ENCODE measurements at places on chromosomes 5 and 9.
A peak's percentile ranks its signal among the peaks of the same experiment; 100 is the strongest.

DNA sequence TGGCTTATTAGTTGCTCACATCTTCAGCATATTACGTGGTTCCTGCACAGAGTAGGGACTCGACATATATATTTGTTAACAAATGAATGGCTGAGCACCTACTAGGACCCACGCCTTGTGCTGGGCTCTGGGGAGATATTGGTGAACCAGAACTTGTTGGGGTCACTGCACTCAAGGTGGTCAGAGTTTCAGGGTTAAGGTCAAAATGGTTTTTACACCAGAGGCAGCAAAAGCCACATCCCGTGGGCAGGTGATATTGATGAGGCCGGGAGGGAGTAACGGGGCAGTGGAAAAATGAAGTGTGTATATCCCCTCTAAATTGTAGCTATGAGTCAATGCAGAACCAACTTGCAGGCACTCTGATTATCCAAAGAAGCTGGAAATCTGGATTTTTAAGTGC lies 136.5 kb upstream of the KLF4 start:
- DNase-seq, result no peak

- no peak for DNase-seq
Measured at GRCh38 chr9:38185647-38186403, 116.8 kb upstream of the SHB start.

GRCh38 chr9:95870906-95871305 lies 4.6 kb upstream of the ERCC6L2 start:
- DNase-seq, result no peak

DNA sequence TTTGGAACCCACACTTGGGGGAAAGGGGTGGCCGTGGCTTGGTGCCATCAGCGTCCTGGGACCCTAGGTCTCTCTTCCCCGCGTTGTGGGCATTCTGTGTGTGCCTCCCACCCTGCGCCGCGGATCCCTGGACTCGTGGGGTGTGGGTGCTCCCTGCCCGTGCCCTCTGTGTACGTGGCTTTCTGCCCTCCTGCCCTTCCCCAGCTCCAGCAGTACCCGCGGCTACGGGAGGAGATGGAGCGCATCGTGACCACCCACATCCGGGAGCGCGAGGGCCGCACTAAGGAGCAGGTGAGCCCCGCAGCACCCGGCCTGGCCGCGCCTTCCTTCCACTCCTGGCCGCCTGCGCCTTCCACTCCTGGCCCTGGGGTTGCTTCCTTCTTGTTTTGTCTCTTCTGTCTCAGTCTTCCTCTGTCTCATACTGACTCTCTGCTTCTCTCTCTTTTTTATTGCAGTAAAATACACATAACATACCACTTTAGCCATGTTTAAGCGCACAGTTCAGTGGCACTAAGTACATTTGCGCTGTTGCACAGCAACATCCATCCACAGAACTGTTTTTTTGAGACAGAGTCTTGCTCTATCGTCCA lies 30.7 kb downstream of the DNM1 start:
- DNase-seq, result no peak

- DNase-seq, result no peak
Measured at GRCh38 chr5:14138608-14139540, 4.3 kb upstream of the TRIO start.

DNA sequence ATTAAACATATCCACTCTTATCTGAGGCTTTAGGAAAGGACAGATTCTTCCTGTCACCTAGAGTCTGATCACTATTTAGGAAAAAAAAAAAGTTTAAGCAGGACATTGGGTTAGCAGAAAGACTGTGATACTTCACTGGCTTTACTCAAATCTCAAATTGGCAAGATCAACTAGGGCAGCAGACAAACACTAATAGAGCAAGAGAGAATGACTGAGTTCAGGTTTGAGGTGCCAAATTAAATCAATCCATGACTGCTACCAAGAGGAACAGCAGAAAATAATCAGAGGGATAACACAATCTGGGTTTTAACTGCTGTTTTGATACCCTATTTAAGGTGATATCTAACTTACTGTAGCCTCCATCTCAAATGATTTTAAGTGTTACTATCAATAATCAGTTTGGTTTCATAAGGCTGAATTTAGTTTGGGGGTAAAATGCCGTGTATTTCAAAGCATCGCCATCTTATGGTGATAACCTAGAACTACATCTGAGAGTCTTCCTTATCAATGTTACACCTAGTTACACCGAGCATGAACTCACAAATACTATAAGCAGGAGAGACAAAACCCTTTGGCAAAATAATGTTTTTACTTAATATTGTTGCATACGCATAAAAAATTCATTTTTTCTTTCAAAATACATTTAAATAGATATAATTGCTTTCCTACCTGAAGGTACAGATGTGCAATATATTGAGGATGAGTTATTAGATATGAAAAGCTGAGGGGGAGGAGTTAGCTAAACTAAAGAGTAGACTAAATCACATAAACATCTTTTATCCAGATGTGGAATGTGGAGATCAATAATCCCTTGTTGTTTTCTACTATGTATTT lies 286.4 kb upstream of the CDH12 start:
- DNase-seq, result peak; percentile 7

GRCh38 chr9:82456642-82457041 lies 468.1 kb downstream of the SPATA31D1 start:
- no peak for DNase-seq

All from iPS DF 6.9 (cell line).